ENCODE measurements at places on chromosomes 6 and 20.

GRCh38 chr6:34928695-34929094 is 39.6 kb downstream of the ANKS1A start:
- DNase-seq = no peak

DNA sequence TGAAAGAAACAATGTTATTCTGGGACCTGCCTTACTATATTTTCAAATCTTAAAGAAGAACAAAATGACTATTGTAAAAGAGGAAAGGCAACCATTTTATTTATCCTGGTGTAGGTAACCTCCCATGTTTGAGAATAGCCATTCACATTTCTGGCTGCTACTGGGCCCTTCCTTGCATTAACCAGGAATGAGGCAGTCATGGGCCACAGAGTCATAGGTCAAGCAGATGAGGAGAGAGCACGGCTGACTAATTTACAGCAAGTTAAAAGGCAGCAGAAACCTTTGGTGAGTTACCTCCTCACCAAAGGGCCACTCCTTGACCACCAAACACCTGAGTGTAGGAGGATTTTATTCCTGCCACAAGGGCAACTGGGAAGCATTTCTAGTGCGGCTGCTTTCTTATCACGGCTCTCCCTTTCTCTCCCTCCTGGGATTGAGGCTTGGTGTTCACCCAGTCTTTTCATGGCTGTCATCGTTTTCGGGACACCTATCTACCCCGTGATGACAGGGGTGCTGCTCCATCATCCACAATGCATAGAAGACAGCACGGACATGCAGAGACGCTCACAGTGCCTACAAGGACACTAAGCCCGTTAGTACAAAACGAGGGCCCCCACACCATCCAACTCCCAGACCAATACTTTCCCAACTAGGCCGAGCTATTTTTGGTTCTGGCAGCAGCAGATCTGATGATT is 4.4 kb upstream of the LAMA4 start:
- no peak for DNase-seq

GRCh38 chr6:119501798-119502483 is 152.4 kb upstream of the MAN1A1 start:
- DNase-seq = no peak

- no peak for DNase-seq
Observed at GRCh38 chr6:47520282-47520681, 42.7 kb downstream of the CD2AP start.

DNA sequence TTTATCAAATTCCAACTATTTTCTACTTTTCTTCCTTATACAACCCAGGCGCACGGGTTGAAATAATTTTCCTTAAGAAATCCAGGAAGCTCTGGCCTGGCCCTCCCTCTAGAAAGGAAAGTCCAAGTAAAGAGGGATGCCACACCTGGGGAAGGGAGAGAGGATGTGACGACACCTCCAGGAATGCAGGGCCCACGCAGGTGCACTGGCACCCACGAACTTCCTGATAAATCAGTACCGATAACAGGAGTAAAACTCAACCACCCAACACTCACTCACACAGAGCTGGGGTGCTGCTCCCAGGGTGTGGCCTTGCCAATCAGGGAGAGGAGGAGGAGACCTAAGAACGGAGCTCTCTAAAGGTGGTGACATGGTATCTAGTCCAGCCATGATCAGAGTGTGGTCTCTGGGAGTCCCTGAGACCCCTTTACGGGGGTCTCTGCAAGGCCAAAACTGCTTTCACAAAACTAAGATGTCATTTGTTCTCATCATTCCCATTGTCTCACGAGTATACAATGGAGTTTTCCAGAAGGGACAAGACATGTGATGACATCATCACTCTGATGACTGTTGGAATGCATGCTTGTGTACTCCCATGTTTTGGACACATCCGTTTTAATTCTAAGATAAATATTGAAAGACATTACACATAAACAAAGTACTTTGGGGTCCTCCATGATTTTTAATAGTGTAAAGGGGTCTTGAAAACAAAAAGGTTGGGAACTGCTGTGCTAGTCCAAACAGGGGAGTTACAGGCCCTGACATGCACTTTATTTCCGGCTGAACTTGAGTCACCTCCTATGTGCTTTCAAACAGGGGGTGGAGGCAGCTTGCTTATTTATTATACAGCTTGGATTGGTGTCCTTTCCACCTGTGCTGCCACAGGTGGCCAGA is 2.2 kb upstream of the PARD6B start:
- no peak for DNase-seq

DNA sequence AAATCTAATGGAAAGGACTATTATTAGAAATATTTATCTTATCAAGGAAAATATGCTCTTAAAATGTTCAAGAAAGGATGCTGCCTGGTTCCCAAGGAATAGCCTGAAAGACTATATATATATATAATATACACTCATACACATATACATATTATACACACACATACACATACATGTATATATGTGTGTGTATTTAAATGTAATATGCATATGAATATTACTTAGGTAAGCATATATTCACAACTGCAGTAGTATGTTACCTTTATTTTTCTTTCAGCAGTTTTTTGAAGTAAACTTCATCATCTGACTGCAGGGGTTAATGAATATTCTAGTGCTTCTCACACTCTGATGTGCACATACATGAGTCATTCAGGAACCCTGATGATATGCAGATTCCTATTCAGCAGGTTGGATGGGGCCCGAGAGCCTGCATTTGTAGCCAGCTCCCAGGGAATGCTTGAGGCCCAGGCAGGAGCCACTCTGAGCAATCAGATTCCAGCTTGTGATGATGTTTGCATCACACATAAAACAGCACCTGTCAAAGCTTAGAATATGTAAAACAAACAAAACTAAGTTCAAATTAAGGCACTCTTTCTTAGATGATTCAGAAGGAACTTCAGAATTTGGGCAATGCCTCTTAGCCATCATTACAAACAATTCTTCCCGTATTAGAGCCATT is 16.1 kb downstream of the MYLK4 start:
- DNase-seq = no peak

DNA sequence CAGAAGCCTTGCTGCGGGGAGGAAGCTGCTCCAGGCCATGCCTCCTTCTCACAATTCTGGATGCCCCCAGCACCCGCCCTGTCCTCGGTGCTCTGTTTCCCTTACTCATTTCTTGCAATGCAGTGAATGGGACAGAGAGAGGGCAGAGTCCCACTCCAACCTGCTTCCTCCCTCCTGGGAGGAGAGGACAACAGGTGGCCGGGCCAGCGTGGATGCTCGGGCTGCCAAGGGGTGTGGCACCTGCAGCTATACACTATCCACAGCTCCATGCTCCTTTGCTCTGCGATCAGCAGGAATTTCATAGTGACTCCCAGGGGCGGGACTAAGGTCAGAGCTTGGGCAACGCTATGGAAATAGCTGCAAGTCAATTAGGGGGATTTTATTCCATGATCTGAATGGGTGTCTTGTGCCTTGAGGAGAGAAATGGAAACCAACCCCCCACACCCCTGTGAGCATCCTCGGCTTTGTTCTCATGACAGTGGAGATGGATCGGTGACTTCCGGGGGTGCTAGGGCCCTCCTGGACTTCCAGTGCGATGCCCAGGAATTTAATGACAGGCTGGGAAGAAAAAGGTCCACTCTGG is 192.5 kb downstream of the MYLK4 start:
- DNase-seq = no peak

DNA sequence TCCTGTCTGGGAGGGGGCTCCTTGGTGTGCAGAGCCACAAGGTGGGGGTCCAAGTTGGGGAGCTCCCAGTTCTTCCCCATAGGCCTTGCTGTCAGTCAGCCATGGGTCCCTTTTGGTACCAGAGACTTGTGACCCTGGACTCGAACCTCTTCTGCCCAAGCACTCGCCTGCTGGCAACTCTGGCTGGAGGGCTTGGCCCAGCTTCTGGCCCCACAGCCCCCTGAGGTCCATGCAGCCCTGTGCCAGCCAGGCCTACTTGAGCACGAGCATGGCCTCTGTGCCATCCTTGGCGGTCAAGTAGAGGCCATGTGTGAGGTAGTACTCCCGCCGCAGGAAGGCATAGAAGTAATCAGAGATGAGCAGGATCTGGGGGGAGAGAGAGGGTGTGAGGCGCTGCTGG is 2.1 kb downstream of the MAP1LC3A start:
- no peak for DNase-seq

DNA sequence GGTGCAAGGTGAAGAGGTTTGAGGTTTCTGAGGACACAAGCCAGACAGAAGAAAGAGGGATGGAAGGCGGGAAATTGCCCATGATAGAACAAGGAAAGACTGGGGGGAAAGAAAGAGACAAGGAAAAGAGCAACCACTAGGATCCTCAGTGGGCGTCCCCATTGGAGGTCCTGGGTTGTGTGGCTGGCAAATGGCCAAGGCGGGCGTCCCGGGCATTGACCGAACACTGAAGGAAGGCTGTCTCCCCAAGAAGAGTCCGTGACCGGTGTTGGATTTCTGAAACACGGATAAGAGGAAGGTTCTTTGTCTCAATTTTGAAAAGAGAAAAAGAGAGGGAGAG is 746.6 kb upstream of the ADGRB3 start:
- no peak for DNase-seq

GRCh38 chr6:20997770-20998147 is 463.5 kb downstream of the CDKAL1 start:
- DNase-seq = no peak

DNA sequence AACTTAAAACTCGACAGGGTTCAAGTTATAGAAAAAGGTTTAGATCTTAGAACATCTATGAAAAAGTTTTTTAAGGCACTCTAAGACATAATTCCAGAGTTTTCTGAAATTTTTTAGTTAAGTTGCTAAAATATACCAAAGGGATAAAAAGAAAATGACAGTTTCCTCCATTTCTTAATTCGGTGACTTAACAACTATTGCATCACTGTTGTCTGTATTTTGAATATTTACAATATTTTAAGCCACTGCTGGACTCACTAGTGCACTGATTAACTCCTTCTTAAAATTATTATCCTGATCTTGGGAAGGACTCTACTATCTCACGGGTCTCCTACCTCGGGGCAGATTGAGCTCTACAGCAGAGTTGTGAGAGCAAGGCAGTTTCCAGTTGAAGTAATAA is 91.0 kb downstream of the ADGB start:
- no peak for DNase-seq

DNA sequence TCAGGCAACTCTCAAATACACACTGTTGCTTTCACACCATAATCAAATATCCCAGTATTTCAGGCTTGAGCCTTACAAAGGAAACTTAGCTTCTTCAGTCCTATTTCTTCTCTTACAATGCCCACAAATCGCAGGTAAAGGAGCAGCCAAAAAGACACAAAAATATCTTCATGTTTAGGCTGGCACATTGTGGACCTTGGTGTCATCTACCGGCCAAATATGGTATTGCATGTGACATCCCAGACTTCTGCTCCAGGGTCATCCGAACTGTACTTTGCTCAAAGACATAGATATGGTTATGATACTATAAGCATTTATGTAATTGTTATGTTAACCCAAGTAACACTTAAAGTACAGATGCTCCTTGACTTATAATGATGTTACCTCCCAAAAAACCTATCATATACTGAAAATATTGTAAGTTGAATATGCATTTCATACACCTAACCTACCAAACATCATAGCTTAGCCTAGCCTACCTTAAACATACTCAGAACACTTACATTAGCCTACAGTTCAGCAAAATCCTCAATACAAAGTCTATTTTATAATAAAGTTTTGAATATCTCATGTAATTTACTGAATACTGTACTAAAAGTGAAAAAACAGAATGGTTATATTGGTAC is 4.6 kb downstream of the OR2H2 start:
- no peak for DNase-seq

DNA sequence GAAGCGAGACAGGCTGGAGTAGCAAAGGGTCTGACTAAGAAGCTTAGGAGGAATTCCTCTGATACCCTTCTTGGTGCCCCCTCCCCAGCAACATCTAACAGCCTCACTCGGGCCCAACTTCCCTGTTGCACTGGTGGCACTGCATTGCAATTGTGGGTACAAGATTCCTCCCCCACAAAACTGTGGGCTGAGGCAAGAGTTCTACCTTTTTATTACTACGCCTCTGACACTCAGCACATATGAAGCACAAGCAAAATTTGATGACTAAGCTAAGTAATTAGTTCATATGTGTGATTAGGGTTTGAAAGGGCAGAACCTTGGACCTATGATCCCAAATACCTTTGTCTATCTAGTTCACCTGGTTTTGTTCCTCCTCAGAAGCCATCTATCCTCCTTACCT is 83.5 kb downstream of the ZHX3 start:
- no peak for DNase-seq

- no peak for DNase-seq
Observed at GRCh38 chr6:168232989-168233874, 86.3 kb downstream of the DACT2 start.

- DNase-seq = no peak
Observed at GRCh38 chr20:38166703-38167233, 1.7 kb upstream of the TGM2 start.

DNA sequence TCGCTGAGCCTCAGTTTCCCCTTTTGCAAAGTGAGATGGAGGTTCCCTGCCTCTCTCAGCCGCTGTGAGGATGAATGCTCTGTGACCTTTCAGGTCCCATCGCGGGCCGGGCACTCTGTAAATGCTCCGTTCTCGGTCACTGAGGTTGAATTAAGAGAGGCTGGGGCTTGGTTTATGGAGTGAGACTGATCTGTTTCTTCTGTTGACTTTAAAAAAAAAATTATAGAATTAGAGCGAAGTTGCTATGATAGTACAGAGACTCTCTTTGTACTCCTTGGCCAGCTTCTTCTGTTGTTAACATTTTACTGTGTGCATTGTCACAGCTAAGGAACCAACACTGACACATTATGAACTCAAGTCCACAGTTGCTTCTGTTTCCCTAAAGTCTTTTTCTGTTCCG is 64.4 kb downstream of the ADNP start:
- DNase-seq = no peak

GRCh38 chr6:74875193-74875592 is 330.7 kb downstream of the COL12A1 start:
- no peak for DNase-seq

GRCh38 chr6:63859528-63859927 is 223.9 kb downstream of the PHF3 start:
- DNase-seq = no peak

GRCh38 chr6:73528897-73529296 is 8.1 kb upstream of the EEF1A1 start:
- DNase-seq = no peak

GRCh38 chr6:147624946-147625515 is 116.5 kb downstream of the SAMD5 start:
- no peak for DNase-seq

DNA sequence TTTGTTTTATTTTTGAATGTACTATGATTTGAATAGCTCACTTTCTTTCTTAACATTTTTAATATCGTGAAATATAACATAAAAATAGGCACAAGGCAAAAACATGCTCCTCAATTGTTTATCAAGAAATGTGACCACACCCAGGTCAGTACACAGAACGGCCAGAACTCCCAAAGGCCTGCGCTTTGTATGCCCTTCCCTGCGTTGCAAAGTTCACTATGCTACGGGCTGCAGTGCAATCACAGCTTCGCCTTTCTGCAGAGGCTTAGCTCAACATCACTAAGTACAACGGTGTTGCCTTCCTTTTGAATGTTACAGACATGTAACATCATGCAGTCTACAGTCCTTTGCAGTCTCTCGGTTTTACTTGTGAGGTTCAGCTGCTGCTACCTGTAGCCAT is 333.4 kb downstream of the THBS2 start:
- DNase-seq = no peak

- no peak for DNase-seq
Observed at GRCh38 chr6:167968091-167968490, 29.4 kb upstream of the KIF25 start.

All from NCI-H187 treated with DMSO at 0.1 percent for 48 hours (cell line).